ENCODE measurements at places on chromosomes 3 and 15.

DNA sequence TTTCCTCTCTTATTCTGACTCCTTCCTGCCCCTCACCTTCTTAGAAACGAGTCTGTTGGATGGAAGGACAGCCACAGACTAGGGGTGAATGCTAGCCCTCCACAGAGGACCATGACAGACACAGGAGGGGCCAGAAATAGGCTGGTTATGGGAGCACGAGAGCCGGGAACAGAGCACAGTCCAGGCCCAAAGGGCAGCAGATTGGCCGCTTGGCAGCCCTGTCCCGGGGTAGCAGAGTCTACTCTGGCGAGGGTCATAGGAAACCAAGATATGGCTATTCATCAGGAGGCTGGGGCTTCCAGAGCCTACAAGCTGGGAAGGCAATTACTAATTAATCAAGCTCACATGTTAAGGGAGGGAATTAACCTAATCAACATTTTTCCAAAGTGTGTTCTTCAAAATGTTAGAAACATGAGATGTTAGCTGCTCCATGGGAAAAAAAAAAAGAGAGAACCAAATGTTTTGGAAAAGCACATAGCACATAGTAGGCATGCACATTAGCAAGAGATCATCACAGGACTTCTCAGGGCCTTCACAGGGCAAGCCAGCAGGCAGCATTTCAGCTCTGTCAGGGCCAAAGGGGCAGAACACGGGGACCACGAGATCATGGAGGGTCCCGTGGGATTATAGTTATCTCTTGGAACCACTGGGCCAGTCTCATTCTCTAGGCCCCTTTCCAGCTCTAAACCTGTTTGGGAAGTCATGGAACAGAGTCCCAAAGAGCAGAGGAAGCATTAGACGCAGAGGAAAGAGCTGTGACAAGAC lies 13.3 kb downstream of the SEMA3G start:
- DNase-seq: no peak

DNA sequence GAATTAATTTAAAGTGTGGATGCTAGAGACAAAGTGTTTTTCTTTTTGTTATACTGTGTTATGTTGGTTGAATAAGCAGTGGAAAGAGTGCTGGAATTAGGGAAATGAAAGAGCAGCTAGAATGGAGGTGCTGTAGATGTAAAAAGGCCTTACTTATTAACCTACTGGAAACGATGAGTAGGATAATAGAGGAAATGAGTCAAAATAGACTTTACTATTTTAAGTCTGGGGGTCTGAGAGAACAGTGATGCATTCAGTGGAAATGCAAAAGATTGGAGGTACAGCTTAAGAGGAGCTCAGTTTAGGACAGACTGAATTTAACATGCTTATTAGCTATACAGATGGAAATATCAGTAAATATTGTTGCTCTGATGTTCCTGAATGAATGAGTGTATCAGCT lies 674.0 kb downstream of the OTOL1 start:
- no peak for DNase-seq

GRCh38 chr15:95176794-95177577 lies 945.6 kb downstream of the MCTP2 start:
- no peak for DNase-seq

- DNase-seq: peak; percentile 95
These were observed 12.8 kb upstream of the SH3BP5 start for GRCh38 chr3:15345066-15345607.

GRCh38 chr3:182914341-182914740 lies 66.0 kb downstream of the DCUN1D1 start:
- DNase-seq: no peak

DNA sequence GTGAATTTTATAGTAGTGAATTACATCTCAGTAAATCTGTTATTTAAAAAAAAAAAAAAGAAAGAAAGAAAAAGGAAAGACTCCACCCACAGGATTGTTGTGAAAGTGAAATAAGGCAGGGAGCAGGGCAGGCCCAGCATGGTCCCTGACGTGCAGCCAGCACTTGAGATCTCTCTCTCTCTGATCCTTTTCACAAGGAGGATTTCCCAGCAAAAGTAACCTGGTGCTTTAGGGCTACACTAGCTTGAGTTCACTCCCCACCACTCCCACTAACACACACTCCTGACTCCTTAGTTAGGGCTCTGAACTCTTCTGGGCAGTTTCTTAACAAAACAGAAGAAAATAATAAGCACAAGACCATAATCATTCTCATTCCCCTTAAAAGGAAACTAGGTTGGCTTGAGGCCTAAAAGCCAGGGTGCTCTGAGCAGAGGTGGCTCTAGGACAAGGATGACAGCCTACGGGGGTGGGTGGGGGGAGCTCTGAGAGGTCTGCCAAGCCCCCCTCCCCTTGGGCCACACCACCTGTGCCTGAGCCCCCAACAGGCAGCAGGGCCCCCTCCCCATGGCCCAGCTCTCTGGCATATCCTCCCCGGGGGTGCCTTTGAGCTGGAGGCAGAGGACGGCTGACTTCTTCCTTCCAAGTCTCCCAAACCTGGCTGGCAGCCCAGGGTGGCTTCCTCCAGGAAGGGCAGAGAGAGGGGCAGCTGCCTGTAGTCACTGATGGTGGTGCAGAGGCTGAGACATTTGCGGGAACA lies 856 bp downstream of the TMEM40 start:
- no peak for DNase-seq

DNA sequence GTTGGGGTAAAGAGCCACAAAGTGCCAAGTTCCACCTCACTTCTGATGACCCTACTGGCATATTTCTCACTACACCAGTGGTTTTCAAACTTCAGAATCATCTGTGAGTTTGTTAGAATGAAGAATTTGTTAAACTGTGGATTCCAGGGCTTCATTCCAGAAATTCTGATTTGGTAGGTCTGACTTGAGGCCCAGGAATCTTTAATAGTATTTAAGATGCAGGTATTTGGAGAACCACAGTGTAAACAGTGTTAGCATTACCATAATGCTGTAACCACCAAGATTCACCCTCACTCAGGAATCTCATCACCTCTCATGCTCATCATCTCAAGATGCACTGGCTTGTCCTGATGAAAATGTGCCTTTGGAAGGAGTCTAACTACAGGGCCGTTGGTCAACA lies 6.0 kb downstream of the KCNMB3 start:
- no peak for DNase-seq

DNA sequence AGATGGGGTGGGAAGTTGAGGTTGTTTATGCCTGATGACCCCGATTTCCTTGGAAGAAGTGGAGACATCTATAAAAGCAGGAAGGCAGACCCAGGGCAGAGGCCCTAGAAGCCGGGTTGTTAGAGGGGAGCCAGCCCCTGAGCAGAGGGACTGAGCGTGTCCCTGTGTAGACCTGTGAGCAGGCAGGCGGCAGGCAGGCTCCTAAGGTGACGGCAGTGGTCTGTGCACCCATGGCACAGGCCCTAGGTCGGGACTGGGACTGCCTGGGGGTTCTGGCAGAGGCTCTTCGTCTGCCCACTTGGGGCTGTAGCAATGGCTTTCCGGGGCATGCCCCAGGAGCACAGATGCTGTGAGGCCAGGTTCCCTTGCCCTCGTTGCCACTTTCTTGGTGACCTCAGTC lies 9.9 kb downstream of the SEMA4B start:
- no peak for DNase-seq

DNA sequence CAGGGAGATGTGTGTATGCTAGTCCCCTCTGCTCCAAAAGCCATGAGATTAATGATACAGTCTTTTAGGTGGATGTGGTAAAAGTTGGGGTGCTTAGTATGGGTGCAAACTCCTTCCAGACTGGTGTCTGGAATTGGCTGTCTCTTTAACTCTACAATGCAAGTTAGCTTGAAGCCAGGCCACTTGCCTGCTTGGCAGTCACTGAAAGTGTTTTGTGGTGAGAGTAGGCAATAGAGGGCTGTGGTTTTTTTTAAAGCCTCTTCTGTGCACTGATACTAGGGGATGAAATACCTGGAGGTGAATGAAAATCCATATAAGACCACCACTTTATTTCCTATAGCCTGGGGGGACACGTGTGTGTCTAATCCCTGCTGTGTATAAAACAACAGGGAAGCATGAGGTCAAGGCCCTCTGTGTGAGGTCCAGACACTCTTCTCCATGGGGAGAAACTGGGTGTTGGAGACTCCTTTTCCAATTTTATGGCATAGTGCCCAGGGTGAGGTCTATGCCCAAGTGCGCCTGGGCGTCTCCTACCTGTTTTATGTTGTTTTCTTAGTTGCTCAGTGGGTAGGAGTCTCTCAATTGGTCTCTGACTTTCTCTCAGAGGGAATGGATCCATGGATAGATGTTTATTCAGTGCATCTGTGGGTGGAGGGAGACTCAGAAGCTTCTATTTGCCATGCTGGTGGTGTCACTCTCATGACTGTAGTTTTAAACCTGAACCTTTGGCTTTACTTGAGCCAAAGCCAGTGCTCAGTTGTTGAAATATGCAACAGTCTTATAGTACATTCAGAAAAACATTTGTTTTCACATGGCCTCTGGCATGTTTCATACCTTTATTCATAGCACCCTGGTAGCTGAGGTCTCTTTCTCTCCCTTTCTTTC lies 327.8 kb upstream of the ATP11B start:
- DNase-seq: no peak

DNA sequence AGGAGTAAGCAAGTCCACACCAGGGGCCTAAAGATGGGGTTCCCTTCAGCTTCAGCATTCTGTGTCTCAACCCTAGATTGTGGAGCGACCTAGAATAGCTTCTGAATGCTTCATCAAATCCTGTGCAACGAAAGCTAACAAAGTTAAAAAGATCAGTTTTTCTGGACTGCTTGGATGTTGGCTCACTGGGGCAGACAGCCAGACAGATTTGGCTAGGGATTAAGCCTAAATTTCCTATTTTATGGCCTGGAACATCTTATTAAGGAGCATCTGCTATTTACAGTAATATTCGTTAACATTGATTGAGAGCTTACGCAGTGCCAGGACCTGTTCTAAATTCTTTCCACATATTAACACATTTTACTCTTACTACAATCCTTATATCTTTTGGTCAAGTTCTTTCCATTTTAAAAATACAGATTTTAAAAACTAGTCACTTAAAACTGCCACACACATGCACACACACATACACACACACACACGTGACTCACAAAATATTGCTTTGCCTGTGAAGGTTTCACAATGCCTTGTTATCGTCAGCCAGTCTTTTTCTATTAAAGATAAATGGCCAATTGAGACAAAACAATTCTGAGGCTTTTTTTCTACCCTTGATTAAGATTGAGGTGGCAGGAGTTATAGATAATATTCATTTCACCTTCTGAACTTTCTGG lies 173.3 kb upstream of the SNTN start:
- no peak for DNase-seq

- no peak for DNase-seq
These were observed 911.6 kb downstream of the ROBO1 start for GRCh38 chr3:78856164-78856563.

GRCh38 chr3:151015767-151016477 lies 43.4 kb upstream of the CLRN1 start:
- DNase-seq: no peak

- no peak for DNase-seq
These were observed 9.3 kb downstream of the CFAP92 start for GRCh38 chr3:128984596-128984995.

- no peak for DNase-seq
These were observed 56.2 kb upstream of the DLG1 start for GRCh38 chr3:197354568-197355001.

GRCh38 chr15:91469632-91470567 lies 369.8 kb downstream of the SV2B start:
- no peak for DNase-seq

DNA sequence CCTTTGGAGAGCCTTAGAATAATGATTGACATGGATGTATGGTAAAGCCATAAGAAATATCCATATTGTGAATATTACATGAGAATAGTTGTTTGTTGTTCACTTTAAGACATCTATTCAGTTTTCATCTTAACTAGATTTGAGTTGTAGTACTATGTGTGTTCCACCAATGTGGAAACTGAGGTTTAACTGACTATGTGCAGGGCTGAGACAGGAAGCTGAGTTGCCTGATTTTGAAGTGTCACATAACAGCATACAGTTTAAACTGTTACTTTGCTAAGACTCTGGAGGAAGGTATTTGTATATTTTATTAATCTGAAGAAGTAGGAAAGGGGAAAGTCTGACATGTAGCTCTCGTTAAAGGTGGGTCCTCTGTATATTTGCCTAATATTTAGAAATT lies 2.1 kb downstream of the ECT2 start:
- no peak for DNase-seq

- DNase-seq: no peak
These were observed 25.8 kb upstream of the GOLGA6C start for GRCh38 chr15:75232252-75232813.

DNA sequence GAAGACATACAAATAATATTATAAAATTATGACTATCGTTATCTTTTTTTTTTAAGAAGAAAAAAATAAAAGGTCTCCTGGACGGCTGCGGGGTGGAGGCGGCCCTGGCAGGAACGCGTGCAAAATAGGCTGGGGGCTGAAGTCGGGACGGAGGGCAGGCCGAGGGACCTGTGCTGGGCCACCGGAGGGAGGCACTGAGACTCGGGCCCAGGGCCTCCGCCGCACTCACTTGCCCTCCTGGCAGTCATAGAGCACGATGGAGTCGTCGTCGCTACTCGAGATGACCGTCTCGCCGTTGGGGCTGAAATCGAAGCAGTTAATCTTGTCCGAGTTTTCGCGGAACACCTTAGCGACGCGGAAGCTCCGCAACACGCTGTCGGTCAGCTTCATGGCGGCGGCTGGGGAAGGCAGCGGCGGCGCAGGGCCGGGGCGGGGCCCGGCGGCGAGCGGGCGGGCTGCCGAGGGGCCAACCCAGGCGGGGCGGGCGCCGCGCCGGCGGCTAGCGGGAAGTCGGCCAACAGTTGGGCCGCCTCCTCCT lies 408 bp downstream of the WDR82 start:
- DNase-seq: no peak

DNA sequence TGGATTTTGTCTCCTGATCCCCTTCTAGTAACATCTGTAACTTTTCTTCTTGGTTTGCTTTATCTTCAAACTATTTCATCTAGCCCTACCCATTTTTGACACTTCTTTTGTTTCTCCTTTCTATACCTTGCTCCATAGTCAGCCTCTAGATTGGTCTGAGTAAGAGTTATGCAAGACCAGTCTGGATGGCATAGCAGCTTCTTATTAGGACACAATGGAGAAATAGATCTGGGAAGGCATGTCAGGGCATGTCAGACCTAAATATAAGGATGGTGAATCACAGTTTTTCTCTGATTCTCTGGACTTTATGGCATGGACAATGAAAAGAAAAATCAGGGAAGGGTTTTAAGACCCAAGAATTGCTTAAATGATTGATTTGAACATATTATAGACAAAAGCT lies 452.5 kb downstream of the RAP2B start:
- no peak for DNase-seq

DNA sequence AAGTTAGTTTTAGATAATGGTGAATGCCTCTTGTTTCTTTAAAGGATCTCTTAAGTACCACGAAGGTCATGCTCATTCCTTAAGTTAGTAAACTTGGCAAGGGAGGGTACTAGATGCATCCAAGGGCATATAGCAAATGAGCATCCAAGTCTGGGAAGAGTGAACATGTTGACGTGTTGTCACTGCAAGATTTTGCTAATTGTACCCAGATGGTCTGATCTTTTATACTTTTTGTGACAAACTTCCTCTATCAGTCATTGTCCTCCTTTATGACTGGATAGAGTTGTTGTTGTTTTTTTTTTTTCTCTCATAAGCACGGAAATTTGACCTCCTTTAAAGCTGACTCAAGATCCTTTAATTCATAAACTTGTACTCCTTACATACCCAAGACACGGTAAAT lies 121.3 kb downstream of the CHST2 start:
- DNase-seq: no peak

- no peak for DNase-seq
These were observed 52.0 kb upstream of the DLG1 start for GRCh38 chr3:197350446-197350845.

All from NCI-H1092 (cell line).